ENCODE measurements at places on chromosomes 2 and 18.

DNA sequence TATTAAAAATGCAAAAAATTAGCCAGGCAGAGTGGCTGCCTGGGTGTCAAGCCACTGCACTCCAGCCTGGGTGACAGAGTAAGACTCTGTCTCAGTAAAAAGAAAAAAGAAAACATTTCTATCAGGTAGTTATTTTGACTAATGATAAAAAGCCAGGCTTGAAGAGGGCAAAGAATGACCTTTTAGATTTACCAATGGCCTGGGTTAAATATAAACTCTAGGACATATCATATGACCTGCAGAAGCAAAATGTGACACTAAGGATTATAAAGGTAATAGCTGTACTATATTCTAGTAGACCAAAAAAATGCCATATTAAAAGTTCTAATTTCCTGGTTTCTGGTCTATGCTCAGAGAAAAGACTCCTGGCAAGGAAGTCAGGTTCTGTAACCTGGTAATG, 16.1 kb upstream of the STAMBP start:
- no peak for DNase-seq

- DNase-seq = no peak
Observed at GRCh38 chr2:208025814-208026184, 472 bp upstream of the PLEKHM3 start.

- DNase-seq = no peak
Observed at GRCh38 chr2:99974682-99975375, 167.6 kb downstream of the AFF3 start.

- no peak for DNase-seq
Observed at GRCh38 chr2:144114760-144115159, 405.2 kb downstream of the ZEB2 start.

DNA sequence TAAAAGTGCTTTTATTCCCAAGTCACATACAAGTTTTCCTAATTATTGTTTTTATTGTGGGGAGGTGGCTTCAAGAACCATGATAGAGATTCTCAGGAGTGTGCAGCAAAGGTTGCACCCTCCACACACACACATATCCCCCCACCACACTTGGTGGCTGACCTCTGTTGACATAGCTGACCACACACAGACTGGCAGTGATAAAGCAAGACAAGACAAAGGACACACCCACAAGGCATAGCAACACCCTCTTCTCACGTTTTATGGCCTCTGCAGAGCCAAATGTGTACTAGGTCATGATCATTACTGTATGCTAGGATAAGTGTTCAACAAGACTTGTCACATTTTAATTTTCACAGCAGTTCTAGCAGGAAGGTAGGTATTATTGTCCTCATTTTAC, 143.0 kb upstream of the EPC2 start:
- no peak for DNase-seq

DNA sequence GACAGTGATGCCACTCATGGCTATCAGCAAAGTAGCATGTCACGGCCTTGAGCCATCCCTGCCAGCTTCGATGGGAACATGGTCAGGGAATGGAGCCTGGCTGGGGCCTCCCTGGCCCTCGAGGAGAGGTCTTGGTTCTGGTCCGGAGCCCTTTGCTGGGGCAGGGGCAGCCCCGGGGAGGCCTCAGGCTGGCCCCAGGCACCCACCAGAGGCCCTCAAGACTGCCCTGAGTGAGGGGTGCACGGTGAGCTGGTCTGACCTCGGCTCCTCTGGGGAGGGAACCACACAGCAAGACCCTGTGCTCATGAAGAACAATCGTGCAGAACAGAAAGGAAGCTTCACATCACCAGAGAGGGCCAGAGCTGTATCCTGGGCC, 75.2 kb upstream of the OTOS start:
- DNase-seq = no peak

All from PC-9 (cell line).